CD4-positive, alpha-beta T cell (primary cell): ENCODE measurements at places on chromosomes 3 and 15.

DNA sequence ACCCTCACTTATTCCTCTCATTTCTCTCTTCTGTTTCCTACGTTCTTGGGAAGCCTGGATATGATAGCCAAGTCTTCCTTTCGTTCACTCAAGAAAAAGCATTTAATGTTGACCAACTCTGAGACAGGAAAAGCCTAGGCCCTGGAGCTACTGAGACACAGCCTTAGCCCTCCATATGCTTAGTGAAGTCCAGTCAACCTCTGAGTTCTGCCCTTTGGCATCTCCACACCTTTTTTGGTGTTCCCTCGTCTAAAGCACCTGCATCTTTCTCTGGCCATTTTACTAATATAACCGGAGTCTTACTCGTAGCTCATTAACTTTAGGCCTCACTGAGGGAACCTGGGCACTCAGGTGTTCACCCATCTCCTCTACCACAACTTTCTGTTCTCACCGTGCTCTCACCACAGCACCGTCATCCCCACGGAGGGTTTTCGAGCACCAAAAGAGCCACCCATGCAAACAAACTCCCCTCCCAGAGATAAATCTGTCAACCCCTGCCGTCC, 632 bp downstream of the MTHFS start:
- DNase-seq: no peak

GRCh38 chr3:11120091-11120805, 34.0 kb upstream of the HRH1 start:
- DNase-seq: no peak

DNA sequence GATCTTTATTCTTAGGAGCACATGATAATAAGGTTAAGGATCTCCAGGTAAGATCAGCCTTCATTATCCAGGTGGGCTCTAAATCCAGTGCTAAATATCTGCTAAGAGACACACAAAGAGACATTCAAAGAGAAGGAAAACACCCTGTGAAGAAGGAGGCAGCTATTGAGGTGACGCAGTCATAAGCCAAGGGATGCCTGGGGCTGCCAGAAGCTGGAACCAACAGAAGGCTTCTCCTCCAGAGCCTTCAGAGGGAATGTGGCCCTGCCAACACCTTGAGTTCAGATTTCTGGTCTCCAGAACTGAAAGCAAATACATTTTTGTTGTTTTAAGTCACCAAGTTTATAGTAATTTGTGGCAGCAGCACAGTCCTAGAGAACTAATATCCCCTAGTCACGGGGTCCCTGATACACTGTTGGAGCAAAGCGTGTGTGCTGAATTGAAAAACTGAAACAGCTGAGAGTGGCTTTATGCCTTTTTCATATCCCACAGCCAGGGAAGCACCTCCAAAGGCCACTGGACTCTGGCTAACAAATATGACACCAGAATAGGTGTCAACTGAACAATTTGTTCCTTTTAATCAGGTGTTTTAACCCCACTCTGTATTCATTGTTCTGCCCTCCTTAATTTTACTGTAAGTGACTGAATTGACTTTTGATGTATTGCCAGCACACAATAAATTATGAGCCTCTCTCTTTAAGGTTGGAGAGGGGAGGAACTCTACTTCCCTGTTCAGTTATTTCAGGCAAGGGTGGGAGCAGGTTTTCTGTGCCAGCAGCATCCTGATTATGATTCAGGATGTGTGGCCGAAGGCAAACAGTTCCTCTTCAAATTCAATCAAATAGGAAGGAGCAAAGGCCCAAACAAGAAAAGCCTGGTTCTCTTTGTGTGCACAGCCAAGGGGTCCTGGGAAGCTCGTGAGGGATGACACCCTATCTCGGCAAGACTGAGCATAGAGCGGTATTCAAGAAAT, 151.8 kb upstream of the HES1 start:
- no peak for DNase-seq

DNA sequence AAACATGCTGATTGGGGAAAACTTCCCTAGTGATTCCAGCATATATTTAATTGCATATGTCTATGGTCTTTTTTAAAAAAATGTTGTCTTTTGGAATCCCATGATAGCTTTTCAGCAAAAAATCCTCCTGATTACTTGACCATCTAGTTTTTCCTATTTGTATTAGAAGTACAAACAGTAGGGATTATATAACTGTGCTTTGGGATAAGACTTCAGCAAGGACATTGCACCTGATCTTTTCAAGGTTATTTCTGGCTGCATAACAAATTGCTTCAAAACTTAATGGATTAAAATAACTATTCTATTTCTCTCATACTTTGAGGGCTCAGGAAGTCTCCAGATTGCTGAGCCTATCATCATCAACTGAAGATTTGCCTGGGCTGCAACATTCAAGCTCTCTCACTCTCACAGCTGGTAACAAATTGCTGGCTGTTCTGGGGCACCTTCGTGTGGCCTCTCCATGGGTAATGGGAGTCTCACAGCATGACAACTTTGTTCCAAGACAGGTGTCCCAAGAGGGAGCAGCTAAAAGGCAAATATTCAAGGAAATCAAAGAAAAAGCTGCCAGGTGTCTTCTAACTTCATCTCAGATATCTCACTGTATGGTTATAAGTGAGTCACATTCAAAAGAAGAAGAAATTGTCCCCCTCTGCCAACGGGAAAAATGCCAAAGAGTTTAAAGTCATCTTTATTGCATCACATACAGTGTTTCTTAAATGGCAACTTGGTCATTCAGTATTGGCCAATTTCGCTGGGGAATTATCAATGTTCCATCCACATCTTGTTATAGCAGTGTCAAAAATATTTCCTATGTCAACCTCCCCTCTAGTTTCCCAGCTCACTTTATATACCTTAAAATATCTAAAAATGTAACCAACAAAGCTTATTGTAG, 644.5 kb upstream of the GRM7 start:
- DNase-seq: no peak

DNA sequence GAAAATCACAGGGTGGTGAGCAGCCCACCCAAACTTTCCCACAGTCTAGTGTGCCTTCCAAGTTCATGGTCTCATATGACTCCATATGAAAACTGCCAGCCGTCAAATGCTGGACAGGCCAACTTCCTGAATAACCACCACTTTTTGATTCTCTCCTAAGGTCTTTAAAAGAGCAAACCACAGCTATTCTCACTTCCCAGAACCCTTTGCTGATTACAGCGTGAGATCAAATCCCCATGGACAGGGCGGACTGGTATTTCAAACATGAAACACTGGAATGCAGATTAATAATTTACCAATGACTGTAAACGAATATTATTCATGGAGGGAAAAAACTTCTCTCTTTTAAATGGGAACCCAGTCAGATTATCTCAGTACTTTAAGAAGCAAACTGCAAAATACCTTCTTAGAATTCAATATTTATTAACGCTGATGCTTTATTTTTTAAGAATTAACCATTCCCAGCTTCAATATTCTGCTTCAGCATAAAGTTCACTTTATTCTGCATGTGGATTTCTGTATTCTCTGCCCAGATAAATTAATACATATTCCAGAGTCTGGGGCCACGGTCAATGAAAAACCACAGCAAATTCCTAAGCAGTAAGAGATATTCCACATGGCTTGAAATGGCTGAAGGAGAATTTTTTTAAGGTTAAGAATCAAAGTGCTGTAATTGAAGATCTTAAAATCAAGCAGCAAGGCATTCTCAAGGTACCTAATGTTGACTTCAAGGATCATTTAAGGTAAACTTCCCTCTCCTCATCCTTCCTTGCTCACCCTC, 42.9 kb downstream of the MYO1E start:
- no peak for DNase-seq

DNA sequence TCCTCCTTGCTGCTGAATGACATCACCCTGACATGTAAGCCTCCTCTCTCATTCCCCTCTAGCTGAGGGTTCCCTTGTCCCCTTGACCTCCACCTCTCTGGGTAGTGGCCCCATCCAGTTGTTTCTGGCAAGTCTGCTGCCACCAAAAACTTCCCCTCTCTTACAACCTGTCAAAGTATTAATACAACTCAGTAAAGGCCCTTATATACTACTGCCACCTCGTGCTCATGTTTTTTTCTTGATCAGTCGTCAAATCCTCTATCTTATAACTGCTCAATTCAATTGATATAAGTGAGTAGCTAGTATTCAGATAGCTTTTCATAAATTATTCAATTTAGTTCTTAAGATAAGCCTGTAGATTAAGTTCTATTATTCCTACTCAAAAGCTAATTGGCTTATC, 249.6 kb downstream of the MBNL1 start:
- no peak for DNase-seq

DNA sequence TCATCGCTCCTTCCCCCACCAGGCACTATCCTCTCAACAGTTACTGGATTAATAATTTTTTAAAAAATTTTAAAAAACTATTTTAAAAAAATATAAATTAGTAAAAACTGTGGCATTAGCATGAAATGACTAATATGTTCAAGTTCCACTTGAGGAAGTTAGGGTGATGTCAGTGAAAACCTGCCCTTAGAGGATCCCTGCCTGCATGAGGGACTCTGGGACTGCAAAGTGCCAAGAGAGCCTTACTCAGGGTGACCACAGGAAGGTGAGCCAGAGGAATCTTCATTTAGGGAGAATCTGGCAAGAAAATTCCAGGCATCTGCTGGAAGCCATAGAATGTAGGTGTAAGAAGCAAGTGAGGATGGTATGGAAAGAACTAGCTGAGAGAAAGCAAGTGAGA, 157.7 kb upstream of the BCL6 start:
- DNase-seq: no peak

GRCh38 chr15:35054380-35054779, 30.7 kb downstream of the NANOGP8 start:
- no peak for DNase-seq

GRCh38 chr3:177599326-177599725, 402.0 kb upstream of the TBL1XR1 start:
- no peak for DNase-seq

DNA sequence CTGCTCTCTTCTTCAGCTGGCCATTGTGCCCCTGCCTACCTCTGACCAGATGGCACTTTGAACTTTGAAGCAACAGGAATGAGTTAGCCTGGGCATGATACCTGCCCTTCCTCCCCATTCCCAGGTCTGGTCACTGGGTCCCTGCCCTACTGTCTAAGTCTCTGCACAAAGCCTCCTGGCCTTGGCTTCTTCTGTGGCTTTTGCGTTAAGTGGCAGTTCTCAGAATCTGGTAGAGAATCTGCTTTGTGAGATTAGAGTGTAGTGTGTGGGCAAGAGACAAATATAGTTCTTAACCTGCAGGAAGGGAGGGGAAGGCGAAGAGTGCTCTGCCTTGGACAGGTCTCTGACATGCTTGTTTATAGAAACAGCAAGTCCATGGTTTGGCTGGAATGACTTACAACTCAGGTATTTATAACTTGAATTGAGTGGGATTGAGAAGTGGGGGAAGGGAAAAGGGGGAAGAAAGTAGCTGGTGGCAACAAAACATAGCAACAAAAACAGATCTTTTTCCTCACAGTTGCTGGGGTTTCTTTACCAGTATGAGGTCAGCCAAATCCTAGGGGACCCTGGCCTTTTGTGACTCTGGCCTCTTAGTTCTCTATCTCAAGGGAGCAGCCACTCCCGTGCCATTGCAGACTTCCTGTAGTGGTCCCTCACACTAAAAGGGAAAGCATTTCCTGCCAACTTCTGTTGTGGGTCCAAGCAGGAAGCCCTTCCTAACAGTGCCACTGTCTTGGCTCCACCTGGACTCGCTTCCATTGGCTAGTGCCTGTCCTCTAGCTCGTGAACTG, 16.7 kb downstream of the MAPKBP1 start:
- DNase-seq: no peak

- DNase-seq: no peak
These were observed 106.6 kb downstream of the EOMES start for GRCh38 chr3:27615555-27615954.

GRCh38 chr15:65682404-65682911, 60.7 kb downstream of the SLC24A1 start:
- no peak for DNase-seq

DNA sequence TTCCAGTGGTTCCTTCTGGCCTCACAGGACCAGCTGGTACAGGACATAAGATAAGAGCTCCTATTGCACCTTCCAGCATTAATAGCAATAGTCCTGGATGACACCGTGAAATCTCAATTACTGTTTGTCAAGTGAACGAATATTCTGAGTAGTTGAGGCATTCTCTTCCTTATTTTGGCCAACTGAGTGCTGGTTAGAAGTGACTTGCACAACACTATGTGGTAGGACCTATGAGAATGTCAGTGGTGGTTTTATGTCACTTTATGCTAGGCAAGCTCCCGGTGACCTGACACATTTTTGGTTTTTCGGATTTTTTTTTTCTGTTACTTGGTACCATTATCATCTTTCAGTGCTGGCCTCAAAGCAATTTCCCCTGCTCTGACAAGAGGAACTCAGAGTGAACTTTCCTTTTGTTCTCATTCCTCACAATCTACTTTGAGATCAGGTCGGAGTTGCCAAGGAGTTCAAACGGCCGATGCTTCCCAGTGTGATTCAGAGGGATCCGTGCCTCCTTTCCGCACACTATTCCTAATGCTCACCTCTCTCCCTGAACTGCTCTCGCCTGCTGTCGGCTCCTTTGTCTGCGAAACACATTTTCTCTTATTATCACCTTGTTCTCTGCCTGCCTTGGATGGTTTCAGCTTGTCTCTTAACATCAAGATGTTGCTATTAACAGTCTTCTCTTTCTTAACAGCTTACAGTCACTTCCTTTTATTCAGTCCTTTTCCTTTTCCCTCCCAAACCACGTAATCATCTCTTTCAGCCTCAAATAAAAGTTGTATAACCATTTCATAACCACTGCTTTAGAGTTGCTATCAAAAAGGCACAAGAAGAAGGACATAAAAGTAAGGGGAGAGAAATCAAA, 35.8 kb downstream of the QTRT2 start:
- no peak for DNase-seq

- DNase-seq: peak; percentile 99
These were observed at the start of gene ARF4 for GRCh38 chr3:57597127-57597923. ARF4 (minus strand) TSS chr3:57597344; CDS start chr3:57597140, 204 bp downstream.

DNA sequence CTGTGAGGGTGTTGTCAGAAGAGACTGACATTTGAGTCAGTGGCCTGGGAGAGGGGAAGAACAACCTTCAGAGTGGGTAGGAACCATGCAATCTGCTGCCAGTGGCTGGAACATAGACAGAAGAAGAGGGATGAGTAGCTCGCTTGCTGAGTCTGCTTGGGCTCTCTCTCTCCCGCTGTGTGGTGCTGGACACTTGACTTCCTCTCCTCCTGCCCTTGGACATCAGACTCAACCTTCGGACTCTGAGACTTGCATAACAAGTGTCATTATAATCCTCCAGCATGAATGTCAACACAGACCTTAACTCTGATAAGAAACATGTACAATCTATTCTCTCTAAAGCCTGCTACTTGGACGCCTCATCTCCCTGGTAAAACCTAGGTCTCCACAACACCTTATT, 5.9 kb upstream of the NMD3 start:
- no peak for DNase-seq

- no peak for DNase-seq
These were observed 234.1 kb downstream of the RORA start for GRCh38 chr15:60994963-60995475.

GRCh38 chr15:40344631-40345120, 3.9 kb upstream of the CCDC9B start:
- DNase-seq: peak; percentile 61

DNA sequence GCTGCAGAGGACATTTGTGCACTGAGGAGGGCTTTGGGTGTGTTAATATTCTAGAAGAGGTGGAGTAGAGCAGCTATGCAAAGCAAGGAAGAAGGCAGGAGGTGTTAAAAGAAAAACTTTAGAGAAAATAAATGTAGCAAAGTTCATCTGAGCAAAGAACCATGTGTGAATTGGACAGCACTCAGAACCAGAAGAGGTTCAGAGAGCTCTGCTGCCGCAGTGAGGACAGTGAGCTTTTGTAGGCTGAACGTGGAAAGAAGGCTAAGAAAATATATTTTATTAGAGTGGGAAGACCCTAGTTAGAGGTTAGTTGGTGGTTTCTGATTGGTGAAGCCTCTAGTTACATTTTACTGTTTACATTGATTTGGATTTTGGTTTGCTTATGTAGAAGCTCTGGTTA, 50.7 kb downstream of the ST6GAL1 start:
- DNase-seq: no peak
